ENCODE measurements at places on chromosomes 5 and 9.
A peak's percentile ranks its signal among the peaks of the same experiment; 100 is the strongest.

DNA sequence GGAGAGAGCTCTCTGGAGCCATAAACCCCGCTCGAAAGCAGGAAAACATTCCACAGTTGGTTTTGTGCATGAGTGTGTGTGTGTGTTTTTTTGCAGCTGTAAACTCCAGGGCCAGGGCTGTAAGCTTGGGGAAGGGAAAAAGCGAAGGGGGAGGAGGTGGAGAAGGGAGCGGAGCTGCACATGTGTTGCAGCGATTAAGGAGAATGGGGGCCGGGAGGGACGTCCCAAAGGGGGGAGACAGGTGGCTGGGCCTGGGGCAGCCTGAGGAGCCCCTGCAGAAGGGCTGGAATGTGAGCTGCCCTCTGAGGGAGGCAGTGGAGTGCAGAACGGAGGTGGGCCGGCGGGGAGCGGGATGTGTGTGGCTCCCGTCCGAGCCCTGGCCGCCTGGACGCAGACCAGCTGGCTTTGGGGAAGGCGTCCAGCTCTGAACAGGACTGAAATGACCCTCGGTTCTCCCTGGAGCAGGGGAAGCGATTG, 2.7 kb upstream of the MYMK start:
- no peak for DNase-seq

- DNase-seq, result peak; percentile 90
These were observed 892 bp upstream of the TNC start for GRCh38 chr9:115118879-115119218.

GRCh38 chr9:108254236-108254635, 601.5 kb downstream of the ACTL7B start:
- DNase-seq, result no peak

- DNase-seq, result no peak
These were observed 62.8 kb downstream of the RAPGEF1 start for GRCh38 chr9:131677049-131677443.

DNA sequence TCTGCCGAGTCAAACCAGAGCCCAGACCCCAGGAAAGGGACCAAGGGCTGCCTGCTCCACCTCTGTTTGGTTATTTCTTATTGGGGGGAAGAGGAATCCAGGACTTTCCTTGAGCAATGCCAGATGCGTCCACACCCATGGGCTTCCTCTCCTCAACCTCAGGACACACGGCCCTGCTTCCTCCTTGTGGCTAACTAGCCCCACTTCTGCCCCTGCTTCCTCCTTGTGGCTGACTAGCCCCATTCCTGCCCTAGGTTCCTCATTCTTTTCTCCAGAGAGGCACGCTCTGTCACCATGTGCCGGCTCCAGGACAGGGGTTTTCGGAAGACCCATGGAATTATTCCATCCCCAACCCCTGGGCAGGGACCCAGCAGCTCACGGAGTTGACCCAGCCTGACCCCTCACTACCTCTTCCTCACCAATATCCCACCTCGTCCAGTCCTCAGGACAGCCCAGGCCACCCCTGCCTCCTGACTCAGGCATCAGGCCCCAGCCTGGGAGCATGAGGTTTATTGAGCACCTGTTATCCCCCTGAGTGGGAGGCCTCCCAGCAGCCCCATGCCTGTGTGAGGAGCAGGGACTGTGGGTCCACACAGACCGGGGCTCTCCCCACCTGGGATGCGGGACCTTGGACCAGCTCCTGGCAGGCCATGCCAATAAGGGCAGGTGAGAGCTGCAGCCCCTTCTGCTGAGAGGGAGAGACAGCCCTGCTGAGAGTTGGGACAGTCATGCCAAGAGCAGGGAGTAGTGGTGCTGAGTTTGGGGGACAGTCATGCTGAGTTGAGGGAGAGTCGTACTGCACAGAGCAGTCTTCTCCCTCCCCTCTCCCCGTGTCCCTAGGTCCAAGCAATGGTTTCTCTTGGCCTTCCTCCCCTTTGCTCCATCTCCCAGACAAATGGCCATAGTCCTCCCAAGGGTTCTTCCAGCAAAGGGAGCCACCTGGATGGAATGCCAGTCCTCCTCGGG, 11.8 kb upstream of the FCN1 start:
- DNase-seq, result no peak

GRCh38 chr5:683551-684481, 9.3 kb downstream of the TPPP start:
- DNase-seq, result no peak

GRCh38 chr5:83551821-83552220, 80.3 kb downstream of the VCAN start:
- DNase-seq, result no peak

DNA sequence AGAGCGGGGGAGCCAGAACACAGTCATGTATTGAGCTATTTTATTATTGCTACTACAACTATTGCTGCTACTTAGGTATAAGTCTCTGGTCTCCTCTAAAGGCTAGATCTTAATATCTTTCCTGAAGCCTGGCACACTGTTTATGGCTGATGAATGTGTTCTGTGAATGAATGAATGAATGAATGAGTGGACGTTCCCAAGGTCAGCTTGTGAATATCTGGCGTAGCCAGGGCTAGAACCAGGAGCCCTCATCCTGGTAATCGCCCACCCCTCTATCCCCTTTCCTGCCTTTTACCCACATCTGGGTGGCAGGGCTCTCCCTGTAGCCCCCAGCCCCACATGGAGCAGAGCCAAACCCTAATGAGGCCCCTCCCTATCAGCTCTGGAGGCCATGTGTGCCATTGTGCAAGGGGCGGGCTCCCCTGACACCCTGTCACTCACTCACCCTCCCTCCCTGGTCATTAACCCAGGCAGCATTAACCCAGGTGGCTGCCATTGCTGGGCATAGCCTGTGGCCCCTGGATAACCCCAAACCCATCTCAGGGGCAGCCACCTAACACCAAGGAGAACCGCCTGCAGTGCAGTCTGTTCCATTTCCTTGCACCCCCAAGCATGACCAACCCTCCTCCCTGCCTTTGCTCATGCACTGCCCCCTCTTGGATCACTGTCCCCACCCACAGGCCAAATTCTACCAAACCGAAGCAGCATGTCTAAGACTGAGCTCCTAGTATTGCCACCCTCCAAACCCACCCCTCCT, 2.0 kb upstream of the AKNA start:
- DNase-seq, result no peak

GRCh38 chr5:172453206-172453985, 929 bp downstream of the SH3PXD2B start:
- no peak for DNase-seq

- DNase-seq, result peak; percentile 83
These were observed 21.6 kb downstream of the NCS1 start for GRCh38 chr9:130193531-130194377.

GRCh38 chr5:94558028-94558427, 60.4 kb downstream of the KIAA0825 start:
- DNase-seq, result no peak

GRCh38 chr5:50751064-50751657, 84.7 kb downstream of the PARP8 start:
- peak; percentile 10 for DNase-seq

DNA sequence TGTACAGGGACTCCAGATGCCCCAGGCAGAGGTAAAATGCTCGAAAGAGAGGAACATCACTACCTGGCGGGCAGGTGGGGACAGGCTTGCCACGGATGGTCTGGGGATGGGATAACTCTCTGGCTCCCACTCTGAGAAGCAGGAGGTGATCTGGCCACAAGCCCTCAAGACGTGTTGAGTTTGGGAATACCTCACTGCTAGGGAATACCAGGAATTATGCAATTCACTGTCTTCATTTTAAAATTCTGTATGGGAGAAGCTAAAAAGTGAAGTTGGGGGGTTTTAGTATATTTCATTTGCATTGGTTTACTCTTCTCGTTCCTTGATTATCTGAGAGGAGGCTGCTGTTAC, 510.4 kb downstream of the CCDC171 start:
- DNase-seq, result no peak

Measured in DMS79 (cell line).